ENCODE measurements at places on chromosomes 3 and 15.
A peak's percentile ranks its signal among the peaks of the same experiment; 100 is the strongest.

- DNase-seq, result no peak
Measured at GRCh38 chr3:100419406-100419805, 18.1 kb downstream of the LNP1 start.

DNA sequence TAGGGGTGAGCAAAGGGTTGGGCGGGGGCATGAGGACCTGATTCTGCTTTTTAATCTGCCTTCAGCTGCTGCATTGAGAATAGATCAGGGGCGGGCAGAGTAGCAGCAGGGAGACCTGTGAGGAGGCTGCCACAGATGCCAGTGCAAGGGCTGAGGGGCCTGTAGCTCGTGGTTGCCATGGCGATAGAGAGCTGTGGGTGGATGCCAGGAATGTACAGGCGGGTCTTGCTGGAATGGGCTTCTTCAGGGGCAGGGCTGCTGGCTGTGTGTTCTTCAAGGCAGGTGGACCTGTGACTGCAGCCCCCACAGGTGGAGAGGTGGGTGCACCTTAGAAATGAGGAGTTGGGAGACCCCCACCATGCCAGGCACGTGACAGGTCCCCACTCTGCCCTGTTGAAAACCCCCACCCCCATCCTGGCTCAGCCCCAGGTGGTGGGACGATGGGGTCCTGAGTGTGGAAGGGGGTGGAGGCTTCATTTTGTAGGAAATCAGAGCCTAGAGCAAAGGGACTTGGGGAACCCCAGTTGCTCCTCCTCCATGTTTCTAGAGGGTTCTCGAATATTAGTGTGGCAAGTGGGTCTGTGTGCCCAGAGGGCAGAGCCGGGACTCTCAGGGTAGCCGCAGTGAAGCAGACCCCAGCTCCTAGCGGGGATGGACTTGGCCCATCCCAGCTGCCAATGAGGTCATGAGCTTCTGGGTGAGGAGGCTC is 38.3 kb downstream of the SLC6A6 start:
- DNase-seq, result no peak

GRCh38 chr3:190701096-190701532 is 161.4 kb downstream of the GMNC start:
- DNase-seq, result peak; percentile 64

DNA sequence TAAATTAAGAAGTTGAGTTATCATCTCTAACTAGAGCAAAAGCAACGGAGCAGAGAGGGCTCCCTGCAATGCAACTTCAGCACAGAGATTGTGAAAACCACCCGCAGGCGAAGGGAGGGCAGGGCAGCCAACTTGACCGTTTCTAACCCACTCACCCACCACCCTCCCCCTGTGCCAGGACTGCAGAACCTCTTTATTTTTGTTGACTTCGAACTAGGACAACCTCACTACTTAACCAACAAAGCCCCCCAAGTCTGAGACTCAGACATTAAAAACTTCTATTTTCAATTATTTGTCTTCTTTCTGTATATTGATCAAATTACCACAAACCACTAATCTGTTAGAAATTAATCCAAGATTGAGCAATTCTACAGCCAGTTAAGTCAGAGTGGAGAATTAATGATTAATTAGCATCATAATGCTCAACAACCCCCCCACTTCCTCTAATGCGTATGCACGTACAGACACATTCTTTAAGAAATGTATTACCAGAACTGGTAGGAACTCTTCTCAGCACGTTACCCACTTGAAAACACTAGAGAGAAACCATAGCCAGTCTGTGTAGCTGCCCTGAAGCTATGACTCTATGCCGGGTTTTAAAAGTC is 2.0 kb downstream of the MGLL start:
- DNase-seq, result peak; percentile 40

GRCh38 chr3:9149566-9149965 is 99.9 kb downstream of the SRGAP3 start:
- DNase-seq, result no peak

Data from fibroblast of mammary gland (primary cell).